Left kidney (tissue), 8 donors: ENCODE measurements at places on chromosomes 4 and X. TPM values are rescaled to one million over a fixed set of nuclear protein-coding genes. Genes with fewer than 3 reads are reported as not detected.

Gene HTN1
- polyA plus RNA-seq, result 0.07 TPM

DNA sequence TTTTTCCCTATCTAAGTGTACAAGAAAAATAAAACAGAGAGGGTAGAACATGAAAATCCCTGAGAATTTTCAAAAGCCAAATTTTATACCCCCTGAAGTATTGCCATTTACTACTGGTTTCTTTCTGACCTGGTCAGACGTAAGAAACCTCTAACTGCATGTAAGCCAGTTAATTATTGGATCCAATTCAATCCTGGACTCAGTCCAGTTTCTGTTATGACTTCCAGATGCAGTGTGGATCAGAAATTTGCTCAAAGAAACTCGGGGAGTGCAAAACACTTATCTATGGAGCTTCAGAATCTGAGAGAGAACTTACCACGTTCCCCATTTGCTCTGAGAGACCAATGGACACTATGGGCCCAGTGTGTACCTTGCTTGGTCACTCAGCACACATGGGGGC lies 383.5 kb downstream of the KLHL4 start:
- no peak for DNase-seq

Gene RAB39B
- 4.0 TPM for polyA plus RNA-seq

Gene GRID2
- 5.6 TPM for polyA plus RNA-seq

DNA sequence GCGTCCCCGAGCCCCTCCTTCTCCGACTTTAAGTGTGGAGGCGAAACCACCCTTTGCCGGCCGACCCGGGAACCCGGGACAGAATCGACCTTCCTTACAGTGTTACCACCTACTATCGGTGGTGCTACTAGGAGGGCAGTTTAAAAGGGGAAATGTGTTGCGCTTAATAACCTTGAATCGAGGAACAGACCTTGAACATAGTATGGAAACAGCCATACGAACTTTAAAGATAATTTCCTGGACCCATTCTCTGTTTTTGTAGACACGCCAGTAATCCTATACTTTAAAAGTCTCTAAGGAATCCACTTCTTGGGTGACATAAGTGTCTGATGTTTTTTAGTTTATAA lies 1.5 kb downstream of the ING2 start:
- DNase-seq, result no peak

- no peak for DNase-seq
These were observed 63.8 kb upstream of the INPP4B start for GRCh38 chr4:142909908-142910307.

Gene NR3C2
- polyA plus RNA-seq, result 16.2 TPM

Gene GLOD5
- polyA plus RNA-seq, result 0.81 TPM

Gene SLC49A3
- polyA plus RNA-seq, result 3.7 TPM

DNA sequence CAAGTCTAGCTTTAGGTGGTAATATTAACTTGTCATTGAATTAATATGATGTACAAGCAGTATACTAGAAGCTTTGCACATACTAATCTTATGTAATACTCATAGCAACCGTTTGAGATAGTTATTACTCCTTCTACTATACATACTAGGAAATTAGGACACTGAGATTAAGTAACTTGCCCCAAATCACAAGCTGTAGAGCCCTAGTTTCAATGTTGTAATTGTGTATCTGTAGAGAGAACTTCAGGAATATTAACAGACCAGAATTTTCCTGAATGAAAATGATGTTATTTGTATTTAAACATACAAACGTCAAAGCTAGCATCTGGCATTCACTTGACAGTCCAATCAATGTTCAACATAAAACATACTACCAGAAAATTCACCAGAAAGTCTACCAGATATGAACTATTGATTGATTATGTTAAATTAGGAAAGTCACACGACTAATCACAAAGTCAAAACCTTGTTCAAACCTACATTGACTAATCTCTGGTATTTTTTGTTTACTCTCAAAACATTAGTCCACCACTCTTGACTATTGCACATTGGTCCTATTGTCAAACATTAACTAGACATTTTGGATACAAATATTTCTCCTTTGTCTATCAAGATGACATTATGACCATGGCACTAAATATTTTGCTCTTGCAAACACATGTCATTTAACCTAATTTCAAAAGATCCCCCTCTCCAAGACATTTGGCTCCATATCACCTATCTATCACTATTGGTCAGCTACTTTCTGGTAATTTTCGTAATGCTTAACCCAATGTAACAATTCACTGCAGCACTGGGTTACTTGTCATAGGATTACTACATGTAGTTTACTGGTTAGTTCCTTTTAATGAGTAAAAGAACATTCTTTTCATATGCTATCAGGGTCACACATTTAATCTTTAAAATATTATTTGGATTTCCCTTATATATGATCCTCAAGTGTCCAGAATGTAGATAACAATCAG lies 100.7 kb downstream of the GPC3 start:
- DNase-seq, result no peak

GRCh38 chr4:88937081-88937480 lies 119.9 kb downstream of the FAM13A start:
- DNase-seq, result no peak

Gene CHRDL1
- polyA plus RNA-seq, result 12.9 TPM

DNA sequence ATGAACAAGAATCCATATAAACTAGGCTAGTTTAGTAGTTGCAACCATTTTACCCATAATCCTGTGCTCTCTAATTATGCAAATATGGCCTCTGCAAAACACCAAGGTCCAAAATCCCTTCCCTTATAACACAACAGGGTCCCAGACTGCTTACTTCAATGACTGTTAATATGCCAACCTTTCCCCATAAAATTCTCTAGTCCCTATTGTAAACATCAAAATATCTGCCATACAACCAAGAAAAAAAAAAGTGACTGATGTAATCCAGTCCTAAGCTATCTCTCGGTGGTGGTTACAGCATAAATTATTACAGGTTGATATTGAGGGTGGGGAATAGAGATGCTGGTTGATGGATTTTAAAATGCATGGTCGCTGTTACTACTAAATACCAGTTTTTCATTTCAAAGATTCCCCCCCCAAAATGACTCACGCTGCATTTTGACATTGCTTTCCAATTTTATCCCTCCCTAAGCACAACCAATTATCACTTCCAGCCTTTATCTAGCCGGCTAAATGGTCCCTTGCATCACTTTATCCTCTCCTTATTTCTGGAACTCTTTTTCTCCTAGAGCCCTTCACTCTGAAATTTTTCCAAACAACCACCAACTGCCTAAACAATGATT lies 44.8 kb downstream of the TSPAN5 start:
- DNase-seq, result no peak
